Liver (tissue), 10 donors: ENCODE measurements at places on chromosomes 3 and 15.

- DNase-seq: no peak
Measured at GRCh38 chr15:27854601-27855000, 244.5 kb downstream of the OCA2 start.

DNA sequence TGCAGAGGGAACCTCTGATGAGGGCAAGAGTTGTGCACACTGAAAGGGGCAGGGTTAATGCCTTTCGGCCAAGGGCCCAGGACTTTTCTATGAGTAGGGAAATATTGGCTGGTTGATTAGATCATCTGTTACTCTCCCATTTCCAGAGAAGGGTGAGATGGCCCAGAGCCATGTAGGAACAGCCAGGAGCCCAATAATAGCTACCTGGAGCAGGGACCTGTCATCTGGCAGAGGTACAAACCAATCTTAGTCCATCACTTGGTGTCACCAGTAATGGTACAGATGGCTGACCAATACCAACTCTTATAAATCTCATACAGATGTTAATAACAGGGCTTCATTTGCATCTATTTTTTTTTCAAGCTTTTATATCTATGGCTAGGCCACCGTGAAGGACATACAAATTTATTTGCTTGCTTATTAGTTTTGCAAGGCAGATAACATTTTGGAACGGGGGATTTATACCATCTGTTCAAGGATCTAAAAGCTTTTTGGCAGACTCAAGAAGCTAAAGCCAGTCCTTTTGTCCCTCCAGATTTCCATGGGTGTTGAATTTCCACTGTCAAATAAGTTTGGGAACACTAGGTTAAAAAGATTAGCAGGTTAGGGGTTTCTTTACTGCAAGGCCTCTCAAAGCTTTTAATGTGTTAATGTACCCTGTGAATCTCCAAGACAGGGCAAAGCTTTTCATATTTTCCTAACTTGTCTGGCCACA is 79.3 kb downstream of the TNIK start:
- DNase-seq: no peak

DNA sequence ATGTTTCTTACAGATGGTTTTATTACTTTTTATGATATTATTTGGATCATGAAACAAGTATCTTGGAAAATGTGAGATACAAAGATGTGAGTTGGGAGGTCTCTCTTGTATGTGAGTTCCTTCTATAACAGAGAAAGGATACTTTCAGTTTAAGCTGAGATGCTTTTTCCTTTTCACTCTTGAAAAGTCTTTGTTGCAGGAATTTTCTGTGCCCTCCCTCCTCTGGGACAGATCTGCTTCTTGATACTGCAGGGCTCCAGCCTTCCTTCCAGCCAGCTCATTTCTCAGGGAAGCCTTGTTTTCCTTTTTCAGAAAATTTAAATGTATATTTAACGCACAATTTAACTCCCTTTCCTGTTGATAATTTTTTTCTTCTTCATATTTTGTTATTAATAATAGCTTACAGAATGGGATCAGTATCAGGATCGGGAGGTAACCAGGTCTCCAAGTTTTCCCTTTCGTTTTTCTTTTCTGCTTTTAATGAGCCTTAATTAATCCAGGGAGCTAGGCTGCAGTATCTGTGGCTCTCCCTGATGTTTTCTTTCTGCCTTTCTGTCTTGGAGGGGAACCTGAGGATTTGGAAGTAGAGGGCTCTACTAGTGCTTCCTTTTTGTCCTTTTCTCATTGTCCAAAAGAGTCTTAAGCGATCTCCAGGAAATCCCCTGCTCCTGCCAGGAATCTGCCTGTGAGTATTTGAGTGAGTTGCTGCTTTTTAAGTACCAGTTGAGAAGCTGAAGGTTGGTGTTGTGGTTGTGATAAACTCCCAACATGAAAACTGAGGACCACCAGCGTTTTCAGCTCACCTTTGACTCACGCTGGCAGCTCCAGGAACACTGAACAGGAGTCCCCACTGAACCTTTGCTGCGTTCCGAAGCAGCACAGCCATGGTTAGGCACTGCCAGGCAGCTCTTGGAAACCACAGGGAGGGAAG is 105.7 kb downstream of the IGF1R start:
- DNase-seq: no peak

DNA sequence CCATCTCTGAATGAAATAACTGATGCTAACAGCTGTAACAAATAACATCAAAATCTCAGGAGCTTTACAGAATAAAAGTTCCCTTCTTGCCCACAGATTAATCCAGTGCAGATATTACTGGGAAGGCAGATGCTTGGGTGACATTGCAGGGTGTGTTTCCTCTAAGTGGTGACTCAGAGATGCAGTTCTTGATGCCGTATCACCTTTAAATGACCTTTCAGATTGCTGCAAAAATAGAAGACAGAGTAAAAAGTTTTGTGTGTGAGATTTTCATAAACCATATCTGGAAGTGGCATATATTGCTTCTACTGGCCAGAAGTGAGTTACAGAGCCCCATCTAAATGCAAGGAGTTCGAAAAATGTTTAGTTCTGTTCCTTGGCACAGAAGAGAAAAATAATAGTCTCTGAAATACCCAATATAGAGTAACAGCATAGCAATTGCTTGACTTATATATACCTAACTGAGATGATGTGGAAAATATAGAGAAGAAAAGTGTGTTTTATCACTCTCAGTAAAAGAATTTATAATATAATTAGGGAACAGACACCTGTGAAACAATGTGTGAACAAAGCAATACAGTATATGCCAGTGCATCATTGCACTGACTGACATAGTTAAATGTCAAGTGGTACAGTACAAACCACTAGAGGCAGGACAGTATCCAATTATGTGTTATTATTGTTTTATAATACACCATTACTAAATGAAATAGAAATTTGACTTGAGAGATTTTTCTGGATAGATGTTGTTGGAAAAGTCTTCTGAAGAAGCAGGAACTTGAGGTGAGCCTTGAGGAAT is 430.7 kb upstream of the CBLB start:
- no peak for DNase-seq

GRCh38 chr3:167918008-167918596 is 177.6 kb downstream of the GOLIM4 start:
- DNase-seq: no peak

GRCh38 chr3:25468866-25469319 is 40.8 kb downstream of the RARB start:
- DNase-seq: no peak

DNA sequence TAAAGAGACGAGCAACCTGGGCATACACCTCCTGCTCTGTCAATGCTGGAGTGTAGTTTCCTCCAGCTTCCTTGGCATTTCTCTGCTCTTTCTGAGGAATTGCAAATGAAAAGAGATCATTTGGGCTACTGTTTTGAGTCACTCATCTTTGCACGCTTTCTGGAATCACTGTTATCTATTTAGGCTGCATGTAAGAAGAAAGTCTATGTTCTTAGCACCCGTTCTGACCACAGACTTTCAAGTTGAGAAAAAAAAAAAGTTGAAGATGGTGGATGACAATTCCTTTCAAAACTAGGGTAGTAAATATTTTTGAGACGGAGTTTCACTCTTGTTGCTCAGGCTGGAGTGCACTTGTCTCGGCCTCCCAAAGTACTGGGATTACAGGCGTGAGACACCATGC is 41.3 kb downstream of the SIN3A start:
- no peak for DNase-seq

DNA sequence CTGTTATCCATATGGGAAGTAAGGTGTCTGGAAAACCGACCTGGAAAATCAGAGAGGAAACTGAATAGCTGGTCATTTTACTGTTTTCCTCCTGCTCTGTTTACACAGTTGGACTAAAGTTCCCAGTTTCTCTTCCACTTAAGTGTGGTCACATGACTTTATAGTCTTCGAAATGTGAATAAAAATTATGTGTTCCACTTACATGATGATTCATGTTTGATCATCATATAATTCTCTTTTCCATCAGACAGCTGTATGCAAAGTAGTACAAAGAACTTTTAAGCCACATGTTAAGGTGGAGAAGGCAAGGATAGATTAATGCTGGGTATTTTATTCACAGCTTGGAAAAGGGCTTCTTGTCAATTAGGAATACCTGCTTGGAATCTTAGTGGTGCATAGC is 525.5 kb upstream of the BCHE start:
- no peak for DNase-seq

DNA sequence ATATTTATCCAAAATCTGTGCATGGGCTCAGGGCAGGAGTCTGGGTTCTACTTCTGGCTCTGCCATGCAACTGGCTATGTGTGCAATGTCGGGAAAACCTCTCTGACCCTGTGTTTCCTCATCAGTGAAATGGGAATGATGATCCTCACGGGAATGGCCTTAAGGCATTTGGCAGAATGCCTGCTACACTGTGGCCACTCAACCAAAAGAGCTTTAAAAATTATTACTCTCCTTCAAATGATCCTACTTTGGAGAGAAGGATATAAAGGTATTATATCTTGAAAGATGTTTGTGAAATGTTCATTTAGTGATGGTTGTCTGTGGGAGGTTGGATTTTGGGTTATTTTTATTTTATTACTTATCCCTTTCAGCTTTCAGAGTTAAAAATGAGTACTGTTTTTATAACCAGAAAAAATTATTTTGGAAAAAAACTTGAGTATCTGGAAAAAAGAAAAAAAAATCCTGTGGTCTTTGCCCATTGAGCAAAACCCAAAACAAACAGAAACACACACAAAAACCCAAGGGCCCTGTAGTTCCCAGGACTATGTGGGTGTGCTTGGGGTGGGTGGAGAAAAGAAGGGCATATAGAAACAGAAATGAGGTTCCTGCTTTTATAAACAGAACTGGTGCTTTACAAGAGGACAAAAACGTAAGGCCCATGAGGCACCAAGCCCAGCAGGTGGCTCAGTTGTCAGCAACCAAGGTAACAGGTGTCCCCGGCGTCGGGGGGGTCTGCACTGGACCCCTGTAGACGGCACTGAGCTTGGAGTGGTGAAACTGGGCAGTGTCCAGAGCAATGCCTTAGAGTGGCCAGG is 22.0 kb downstream of the RGMA start:
- no peak for DNase-seq

DNA sequence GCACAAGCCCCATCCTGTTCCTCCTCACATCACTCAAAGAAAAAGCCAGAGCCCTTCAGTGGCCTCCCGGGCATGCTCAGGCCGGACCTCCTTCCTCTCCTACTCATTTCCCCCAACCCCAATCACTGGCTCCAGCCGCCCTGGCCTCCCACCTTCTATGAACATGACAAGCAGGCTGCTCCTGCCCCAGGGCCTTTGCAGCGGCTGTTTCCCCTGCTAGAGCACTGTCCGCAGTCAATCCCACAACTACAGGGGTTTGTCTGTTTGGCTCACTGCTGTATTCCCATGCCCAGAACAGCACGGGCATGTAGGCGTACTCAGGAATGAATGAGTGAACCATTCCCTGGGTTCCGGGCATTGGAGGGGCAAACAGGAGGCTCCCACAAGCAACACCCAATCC is 139.8 kb upstream of the PRR20G start:
- DNase-seq: peak; percentile 14

DNA sequence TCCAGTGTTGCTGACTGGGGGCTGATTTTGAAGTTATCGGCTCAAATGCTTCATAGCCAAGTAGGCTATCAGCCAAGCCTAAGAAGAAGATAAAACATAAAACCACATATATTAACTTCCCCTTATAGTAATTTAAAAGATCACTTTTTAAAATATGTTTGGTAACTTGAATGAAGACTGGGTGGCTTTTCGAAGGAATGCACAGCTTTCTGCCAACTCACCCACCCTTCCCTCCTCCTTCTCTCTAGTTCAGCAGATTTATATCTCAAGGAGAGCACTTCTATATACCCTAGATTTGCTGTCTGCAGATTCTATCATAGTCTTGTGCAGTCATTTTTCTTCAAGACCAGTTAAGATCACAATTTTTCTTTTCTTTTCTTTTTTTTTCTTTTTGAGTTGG is 189.4 kb upstream of the CHRM5 start:
- no peak for DNase-seq

- peak; percentile 49 for DNase-seq
Measured at GRCh38 chr3:50445919-50446318, 57.5 kb downstream of the CACNA2D2 start.

DNA sequence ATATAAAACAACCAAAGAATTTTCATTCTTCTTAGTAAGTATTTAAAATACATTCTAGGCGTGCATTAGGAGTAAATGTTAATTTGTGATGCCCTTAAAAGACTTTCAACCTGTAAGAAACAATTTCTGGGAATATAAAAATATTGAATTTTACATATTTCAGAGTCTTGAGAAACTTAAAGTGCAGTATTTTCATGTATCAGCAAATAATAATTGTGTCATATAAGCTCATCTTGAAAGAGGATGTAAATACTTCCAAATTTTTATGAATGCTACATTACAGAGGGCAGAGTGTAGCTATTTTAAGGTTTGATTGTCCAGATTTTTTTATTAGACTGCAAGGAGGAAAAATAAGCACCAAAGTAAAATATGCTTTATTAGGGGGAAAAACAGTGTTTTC is 207.1 kb downstream of the VPS13C start:
- DNase-seq: no peak

DNA sequence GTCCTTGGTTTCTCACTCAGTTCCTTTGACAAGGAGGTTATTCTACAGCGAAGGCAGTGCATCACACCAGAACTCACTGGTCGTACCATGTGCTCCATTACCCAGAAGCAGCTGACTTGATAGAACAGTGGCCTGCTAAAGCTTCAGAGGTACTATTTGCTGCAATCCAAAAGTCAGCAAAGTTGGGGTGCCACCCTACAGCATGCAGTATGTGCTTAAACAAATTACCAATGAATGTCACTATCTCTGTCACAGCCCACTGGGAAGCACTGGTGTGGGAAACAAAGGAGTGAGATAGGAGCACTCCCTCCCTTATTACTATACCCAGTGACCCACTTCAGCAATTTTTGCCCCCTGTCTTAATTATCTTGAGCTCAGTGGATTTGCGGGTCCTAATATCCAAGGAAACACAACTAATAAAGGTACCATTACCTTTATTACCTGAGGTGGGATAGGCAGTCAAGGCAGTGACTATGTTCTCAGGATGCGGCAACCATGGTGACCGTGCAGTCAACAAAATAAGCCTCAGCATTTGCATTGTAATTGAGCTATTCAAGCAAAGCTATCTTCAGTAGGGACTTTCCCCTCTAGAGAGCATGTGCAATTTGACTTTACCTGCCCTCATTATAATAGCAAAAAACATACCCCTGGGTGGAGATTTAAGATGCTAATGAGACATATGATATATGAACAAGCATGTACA is 199.4 kb downstream of the OCA2 start:
- DNase-seq: no peak

- no peak for DNase-seq
Measured at GRCh38 chr15:31574766-31575165, 248.1 kb downstream of the KLF13 start.

- no peak for DNase-seq
Measured at GRCh38 chr3:128351546-128351945, 115.1 kb downstream of the DNAJB8 start.

DNA sequence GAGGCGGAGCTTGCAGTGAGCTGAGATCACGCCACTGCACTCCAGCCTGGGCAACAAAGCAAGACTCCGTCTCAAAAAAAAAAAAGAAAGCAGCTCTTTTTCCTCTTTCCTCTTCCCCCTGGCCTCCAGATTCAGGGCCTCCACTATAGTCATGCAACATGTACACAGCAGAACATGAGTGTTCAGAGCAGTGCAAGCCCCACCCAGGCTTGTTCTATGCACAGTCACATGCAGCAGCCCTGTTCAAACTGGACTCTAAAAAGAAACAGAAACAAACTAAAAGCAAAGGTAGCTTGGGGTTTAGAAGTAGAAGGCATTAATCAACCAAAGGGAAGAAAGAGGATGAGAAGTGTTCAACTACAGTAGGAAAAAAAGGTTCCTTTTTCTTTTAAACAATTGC is 11.8 kb downstream of the SHQ1 start:
- DNase-seq: no peak

- DNase-seq: no peak
Measured at GRCh38 chr3:28191363-28191762, 50.1 kb upstream of the CMC1 start.

- DNase-seq: no peak
Measured at GRCh38 chr15:42707873-42708544, 28.9 kb downstream of the CDAN1 start.

GRCh38 chr3:46878781-46879436 is 1.4 kb downstream of the PTH1R start:
- DNase-seq: no peak
